ENCODE measurements at places on chromosomes 5 and 9.

GRCh38 chr9:121885345-121885901 is 207.7 kb downstream of the TTLL11 start:
- no peaks in the 10 kb centered on the region for H3K4me1 ChIP-seq
- H3K36me3 ChIP-seq: no peaks in the 10 kb centered on the region

DNA sequence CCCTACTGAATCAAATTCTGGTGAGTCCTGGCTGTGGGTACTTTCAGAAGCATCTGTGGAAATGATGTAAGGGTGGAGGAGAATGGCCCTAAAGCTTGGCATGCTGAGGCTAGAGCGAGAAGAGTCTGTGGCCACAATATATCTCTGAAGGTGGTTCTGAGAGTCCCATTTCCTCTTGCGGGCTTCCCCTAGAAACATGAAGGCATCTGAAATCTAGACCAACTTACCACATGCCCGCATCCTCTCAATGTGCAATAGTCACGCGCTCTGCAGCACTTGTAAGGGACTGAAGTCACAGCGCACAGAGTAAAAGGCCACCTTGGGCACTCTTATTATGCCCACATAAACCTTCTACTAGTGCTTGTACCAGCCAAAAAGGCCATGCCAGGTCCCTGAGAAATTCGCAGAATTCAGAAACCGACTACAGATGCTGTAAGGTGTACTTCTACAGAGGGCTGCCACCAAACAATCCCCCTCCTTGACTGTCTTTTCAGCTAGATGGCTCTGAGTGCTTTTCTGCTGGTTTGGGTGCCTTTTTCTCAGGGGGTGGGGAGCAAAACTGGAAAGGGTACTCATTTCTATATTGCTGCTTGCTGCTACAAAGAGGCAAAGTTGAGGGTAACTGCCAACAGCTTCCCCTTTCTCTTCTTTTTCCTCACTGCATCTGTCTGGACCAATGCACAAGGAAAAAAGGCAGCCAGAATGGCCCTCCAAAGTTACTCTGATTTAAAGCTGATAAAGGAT is 107.3 kb downstream of the ZDHHC21 start:
- H3K36me3 ChIP-seq: no peaks in the 10 kb centered on the region

GRCh38 chr9:87725356-87725899 is 491 bp upstream of the CTSL start:
- H3K27me3 ChIP-seq: no peaks in the 10 kb centered on the region
- no peak for DNase-seq
- peaks cover 6% of the 10 kb centered on the region for H3K4me1 ChIP-seq
- peak overlapping the region; percentile 61 for H3K4me3 ChIP-seq
- peak overlapping the region; percentile 16 for H3K27ac ChIP-seq
- H3K36me3 ChIP-seq: no peaks in the 10 kb centered on the region

GRCh38 chr5:164233791-164234190 is 728.4 kb downstream of the MAT2B start:
- H3K27ac ChIP-seq: no peak overlapping the region
- no peaks in the 10 kb centered on the region for H3K36me3 ChIP-seq
- no peak overlapping the region for H3K4me3 ChIP-seq
- no peaks in the 10 kb centered on the region for H3K27me3 ChIP-seq
- no peaks in the 10 kb centered on the region for H3K4me1 ChIP-seq

- no peaks in the 10 kb centered on the region for H3K4me1 ChIP-seq
- H3K4me3 ChIP-seq: no peak overlapping the region
- DNase-seq: no peak
- no peak overlapping the region for H3K27ac ChIP-seq
- no peaks in the 10 kb centered on the region for H3K36me3 ChIP-seq
- no peaks in the 10 kb centered on the region for H3K27me3 ChIP-seq
Measured at GRCh38 chr9:109205526-109205925, 38.5 kb upstream of the FRRS1L start.

DNA sequence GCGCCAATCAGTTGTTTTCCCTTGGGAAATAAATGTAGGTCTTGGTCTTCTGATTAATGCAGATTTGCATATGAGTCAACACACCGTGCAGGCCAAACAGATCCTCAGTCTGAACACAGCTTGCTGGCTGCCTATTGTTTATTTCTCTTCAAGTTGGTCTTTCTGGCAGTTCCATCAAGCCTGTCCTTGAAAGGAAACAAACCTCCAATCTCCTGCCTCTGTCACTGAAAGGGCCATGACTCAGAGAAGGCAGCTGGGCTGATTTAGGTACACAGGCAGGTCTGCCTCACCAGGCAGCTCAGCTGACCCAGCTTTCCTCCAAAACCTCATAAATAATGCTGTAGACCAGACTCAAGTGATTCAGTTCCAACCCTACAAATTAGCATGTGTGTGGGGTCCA is 175.9 kb downstream of the MAN2A1 start:
- no peak overlapping the region for H3K27ac ChIP-seq
- no peaks in the 10 kb centered on the region for H3K27me3 ChIP-seq
- DNase-seq: no peak
- H3K4me3 ChIP-seq: no peak overlapping the region
- H3K36me3 ChIP-seq: peaks cover 7% of the 10 kb centered on the region

DNA sequence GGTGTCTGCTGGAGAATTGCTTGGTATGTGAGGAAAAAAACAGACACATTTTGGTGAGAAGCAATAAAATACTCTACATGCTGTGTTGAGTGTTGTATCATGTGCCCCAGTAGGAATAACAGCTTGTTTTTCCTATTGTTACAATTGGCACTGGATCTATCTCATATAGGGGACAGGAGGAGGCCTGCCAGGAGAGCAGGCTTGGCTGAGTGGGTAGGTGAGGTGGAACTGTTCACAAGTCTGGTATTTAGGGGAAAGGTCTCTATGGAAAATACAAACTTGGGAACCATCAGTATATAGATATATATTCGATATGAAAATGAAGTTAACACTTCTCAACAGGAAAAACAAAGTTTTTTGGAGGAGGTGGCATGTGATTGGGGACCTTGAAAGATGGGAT is 9.5 kb upstream of the SH3TC2 start:
- H3K36me3 ChIP-seq: no peaks in the 10 kb centered on the region
- no peak overlapping the region for H3K27ac ChIP-seq
- H3K4me1 ChIP-seq: no peaks in the 10 kb centered on the region
- no peak for DNase-seq
- H3K27me3 ChIP-seq: peaks cover 5% of the 10 kb centered on the region
- no peak overlapping the region for H3K4me3 ChIP-seq

GRCh38 chr5:36815871-36816270 is 60.7 kb upstream of the NIPBL start:
- no peaks in the 10 kb centered on the region for H3K27me3 ChIP-seq
- no peak overlapping the region for H3K27ac ChIP-seq
- H3K4me3 ChIP-seq: no peak overlapping the region
- DNase-seq: no peak
- no peaks in the 10 kb centered on the region for H3K4me1 ChIP-seq

GRCh38 chr5:145941448-145942130 is 5.2 kb downstream of the SH3RF2 start:
- no peaks in the 10 kb centered on the region for H3K27me3 ChIP-seq
- no peak overlapping the region for H3K4me3 ChIP-seq
- H3K4me1 ChIP-seq: no peaks in the 10 kb centered on the region

DNA sequence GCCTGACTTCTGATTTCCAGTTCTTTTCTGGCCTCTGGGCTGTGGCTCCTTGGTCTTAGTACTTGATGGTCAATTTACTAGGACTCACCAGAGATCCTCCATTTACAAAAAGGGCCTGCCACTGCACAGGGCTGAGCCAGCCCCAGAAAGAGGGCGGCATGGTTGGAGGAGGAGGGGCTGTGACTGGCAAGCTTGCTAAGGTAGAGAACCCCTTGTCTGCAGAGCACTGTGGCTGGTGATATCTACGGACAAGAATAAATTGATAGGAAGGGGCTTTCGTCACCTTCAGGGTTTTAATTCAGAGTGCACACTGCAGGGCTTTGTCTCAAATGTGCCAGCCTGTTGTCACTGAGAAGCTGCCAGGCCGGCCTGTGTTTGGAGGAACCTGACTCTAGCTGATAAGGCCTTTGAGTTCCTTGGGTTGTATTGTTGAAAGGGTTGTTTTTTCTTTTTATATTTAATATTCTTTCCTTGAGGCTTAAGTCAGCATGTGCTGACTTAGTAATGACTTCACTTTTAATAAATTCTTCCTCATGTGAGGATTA is 15.1 kb downstream of the SLC22A5 start:
- H3K36me3 ChIP-seq: no peaks in the 10 kb centered on the region
- no peak for DNase-seq
- no peak overlapping the region for H3K27ac ChIP-seq
- H3K4me3 ChIP-seq: no peak overlapping the region
- H3K27me3 ChIP-seq: no peaks in the 10 kb centered on the region

DNA sequence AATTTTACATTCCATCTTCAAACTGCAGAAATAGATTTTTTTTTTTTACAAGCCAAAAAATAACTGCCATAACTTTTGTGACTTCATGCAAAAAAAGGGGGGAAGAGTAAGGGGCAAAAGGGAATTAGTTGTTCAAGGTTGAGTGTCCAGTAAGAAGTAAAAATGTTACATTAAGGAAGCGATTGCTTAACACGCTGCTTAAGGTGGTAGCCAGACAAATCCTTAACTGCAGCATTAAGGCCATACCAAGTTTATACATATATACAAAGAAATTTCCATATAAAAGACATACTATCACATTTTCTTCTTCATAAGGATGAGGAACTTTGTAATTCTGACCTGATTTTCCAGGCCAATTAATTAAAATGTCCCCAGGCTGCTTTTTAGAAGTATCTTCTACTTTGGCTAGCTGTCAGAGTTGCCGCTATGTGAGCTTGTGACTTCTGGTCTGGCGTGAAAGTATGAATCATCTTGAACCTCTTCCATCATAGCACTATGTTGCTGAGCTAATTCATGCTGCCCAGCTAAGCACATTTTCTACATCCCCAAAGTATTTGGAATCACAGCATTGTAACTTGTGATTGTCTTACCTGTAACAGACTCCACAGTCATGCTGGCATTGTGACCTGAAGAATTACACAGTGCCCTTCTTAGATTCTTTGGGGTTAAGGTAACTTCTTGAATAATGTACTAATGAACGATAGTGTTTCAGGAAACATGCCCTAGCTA is 40.0 kb downstream of the G3BP1 start:
- H3K4me1 ChIP-seq: no peaks in the 10 kb centered on the region
- H3K36me3 ChIP-seq: peaks cover 14% of the 10 kb centered on the region
- H3K27ac ChIP-seq: no peak overlapping the region
- no peak overlapping the region for H3K4me3 ChIP-seq
- no peak for DNase-seq

GRCh38 chr5:42483472-42484154 is 60.4 kb downstream of the GHR start:
- H3K27ac ChIP-seq: no peak overlapping the region
- no peaks in the 10 kb centered on the region for H3K4me1 ChIP-seq
- H3K4me3 ChIP-seq: no peak overlapping the region
- H3K27me3 ChIP-seq: no peaks in the 10 kb centered on the region
- DNase-seq: no peak

All from CD8-positive, alpha-beta memory T cell (primary cell).